ENCODE measurements at places on chromosomes 2 and 18.

DNA sequence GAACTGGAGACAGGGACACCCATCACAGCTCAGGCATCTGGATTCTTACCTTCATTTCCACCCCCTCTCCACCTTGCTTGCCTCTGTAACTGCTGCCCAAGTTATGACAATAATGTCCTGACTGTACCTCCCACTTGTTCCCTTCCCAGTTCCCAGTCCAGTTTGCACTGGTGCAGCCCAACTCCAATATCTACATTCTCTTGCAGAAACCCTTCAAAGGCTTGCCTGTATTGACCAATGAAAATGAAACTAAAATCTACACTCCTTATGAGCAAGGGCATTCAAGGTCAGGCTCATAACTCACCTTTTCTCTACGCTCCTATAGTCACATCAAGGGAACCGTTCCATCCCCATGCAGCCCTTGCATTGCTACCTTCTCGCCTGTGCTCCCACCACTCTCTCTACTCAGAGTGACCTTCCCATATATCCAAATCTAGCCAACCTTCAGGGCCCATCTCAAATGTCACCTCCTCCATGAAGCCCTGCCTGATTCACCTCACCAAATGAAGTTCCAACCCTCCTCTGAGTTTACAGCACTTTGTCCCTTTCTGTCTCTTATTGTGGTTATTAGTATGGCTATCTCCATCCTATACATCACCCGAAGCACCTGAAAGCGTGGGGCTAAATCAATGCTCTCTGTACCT, 219.0 kb downstream of the ALPK2 start:
- DNase-seq = no peak

GRCh38 chr2:191629001-191629453, 48.9 kb upstream of the NABP1 start:
- DNase-seq = no peak

DNA sequence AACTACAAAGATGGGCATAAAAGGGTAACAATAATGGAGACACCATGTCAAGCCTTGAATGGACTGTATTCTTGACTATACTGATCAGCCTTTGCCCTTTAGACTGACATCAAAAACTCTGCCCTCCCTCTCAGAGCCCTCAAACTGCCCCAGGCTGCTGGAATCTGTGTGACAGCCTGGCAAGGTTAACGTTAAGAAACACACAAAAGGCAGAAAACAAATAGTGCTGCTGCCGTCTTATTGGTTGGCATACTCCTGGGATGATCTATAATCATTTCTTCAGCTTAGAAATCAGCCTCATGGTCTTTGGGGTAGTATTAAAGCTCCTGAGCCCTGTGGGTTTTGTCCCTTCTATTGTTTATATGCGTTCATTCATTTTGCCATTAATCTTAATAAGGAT, 338.0 kb downstream of the DCC start:
- DNase-seq = no peak

DNA sequence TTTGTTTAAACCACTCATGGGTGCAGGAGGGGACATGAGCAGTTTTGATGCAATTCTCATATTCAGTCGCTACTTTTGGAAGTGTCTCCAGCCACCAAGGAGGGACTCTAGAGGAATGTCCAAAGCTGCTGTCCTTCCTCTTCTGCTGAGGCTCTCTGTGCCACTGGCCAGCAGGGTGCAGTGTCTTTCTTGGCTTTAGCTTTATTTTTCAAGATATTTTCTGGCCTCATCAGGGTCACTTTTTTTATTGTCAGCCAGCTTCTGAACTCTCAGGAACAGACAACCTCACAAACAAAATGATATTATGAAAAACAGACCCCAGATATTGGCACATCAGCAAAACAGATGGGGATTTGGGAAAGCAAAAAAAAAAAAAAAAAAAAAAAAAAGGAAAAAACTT, 289.3 kb upstream of the ZSWIM2 start:
- DNase-seq = no peak

- DNase-seq = no peak
Observed at GRCh38 chr18:14117606-14118005, 14.6 kb downstream of the ZNF519 start.

DNA sequence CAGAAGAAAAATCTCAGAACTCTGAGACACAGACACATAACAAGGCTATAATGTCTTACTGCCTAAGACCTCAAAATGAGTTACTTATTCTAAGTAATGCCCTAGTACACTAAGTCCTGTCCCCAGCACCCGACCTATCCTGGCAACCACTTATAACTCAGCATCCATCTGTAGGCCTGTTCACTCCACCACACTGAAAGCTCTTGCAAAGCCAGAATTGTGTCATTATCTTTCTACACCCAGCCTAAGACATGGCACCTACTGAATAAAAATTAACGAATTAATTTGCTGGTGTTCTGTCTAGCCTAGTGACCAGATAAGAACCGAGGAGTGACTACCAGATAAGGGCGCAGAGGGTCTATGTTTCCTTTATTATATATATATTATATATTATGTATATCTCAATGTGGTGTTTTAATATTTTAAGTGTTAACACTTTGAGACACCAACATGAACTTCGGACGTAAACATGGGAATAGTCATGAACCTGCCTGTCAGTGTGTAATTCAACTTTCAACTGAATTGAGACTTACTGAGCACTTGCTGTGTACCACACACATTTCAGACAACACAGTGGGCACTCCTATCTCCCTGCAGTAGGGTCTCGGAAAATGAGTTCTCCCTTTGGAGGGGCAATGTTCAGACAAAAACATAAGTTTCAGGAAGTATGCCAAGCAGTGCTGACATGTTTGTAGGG, 27.7 kb downstream of the TMEM131 start:
- no peak for DNase-seq

DNA sequence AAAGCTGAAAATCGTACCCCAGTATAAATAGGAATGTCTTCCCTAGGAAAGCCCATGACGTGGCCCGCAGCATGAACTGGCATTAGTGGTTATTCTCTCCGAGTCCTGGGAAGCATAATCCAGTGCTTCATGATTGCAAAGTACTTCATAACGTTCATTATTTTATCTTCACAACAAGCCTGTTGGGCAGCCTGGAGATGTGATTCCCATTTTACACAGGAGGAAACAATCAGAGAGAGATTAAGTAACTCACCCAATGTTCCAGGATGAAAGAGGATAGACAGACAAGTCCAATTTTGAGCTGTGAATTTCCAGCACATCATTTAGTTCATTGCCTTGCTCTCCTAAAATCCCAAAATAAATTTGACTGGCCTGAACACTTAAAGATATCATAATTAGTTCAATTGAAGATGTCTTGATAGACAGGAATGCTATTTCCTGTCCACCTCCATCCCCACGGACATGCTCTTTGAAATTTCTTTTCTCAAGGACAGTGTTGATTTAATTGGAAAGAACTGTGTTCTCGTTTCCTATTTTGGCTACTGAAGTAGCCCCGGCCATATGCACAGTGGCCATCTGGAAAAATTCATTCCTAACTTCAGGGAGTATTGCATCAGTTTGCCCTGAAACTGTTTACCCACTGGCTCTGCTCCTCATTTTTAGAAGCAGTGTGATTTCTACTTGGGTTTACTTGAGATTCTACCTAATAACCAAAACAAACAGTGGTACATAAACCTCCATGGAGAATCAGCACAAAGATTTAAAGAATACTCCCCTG, 93.9 kb downstream of the VWC2L start:
- DNase-seq = no peak

DNA sequence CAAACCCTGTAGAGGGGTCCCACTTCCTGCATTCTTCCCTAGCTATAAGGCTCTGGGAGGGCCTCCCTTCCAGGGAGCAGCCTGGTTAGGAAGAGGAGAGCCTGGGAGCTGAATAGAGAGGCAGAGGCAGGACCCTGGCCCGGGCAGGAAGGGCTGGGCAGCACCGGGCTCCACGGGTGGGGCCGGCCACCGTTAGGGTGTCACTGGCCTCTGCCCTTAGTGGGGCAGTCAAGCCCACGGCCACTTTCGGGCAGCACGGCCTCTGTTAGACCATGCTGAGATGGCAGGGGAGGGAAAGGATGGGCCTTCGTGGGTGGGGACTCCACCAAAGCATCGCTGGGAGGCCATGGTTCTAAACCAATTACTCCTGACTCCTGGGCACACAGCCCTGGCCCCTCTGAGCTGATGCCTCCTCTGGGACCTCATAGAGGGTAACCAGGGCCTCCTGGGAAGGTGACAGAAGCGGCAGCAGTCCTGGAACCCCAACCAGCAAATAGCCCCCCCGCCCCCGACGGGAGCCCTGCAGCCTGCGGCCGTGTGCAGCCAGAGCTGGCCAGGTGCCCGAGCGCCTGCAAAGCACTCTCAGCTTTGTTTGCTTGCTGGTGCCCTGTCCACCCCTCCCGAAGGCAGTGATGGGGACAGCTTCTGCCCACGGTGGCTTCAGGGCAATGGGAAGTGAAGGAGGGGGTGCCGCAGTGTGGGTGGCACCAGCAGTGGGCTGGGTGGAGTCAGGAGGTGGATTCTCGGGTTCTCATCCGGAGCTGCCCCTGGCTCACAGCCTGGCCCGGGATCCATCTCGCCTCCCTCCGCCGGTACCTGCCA, 16.3 kb upstream of the HPCAL1 start:
- no peak for DNase-seq

DNA sequence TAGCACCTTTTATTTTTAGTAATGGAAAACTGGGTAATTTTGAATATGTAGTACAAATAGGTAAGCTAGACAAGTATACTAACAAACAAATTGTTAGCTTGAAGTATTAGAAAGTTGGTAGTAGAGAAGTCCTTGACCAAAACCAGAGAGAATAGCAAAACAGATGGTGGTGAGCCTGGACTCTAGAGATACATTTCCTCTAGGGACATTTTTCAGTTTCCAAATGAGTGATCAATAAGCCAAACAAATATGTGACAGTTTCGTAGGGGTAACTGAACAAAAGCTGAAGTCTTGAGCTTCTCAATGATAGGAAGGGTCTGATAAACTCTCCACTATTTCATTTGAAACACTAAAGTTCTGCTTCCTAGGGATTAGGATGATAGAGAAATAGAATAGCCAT, 692.0 kb upstream of the FAM98A start:
- no peak for DNase-seq

- no peak for DNase-seq
Observed at GRCh38 chr18:70385474-70385873, 96.6 kb downstream of the SOCS6 start.

- no peak for DNase-seq
Observed at GRCh38 chr2:238777369-238778067, 70.4 kb upstream of the TWIST2 start.

- no peak for DNase-seq
Observed at GRCh38 chr2:46942143-46942526, 26.5 kb upstream of the MCFD2 start.

- DNase-seq = no peak
Observed at GRCh38 chr18:49847524-49847923, 34.2 kb upstream of the ACAA2 start.

GRCh38 chr2:145860083-145860482, 1340.2 kb upstream of the ZEB2 start:
- DNase-seq = no peak

DNA sequence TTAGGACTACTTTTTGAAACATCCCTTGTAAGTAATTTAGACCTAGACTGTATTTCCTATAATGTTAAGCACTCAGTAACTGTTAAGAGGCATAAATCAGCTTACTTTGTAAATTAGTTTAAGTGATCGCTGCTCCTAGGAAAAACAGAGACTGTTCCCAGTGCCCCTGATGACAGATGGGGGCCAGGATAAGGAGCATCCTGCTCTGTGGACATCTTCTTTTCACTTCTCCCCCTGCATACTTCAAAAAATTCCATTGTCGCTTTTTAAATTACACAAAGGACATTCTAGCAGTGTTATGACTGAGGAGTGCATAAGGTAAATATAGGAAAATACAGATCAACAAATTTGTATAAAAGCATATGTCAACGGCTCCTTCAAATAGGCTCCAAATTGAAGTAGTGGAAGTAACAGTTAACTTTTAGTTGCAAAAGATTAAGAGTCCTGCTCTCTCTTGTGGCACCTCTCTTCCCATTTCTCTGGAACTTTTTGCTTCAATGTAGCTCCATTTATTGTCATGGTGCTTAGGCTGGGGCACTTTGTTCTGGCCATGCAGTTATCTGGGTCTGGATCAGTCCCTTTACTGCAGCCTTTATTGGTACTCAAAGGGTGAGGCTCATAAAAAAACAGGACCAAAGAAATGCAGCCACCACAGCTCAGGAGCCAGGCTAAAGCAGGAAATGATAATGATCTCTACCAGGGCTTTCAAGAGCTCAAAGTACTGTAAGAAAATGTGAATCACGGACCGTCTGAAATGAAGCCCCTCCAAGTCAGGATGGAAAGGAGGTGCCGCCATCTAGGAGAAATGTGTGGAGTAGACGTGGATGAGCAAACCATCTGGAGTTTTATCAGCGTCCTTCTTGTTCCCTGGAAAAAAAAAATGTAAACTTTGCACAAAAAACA, 162.1 kb upstream of the ZNF516 start:
- no peak for DNase-seq

- DNase-seq = no peak
Observed at GRCh38 chr2:96137321-96138178, 752 bp downstream of the ASTL start.

GRCh38 chr18:70072678-70073077, 125.0 kb upstream of the CD226 start:
- DNase-seq = no peak

- no peak for DNase-seq
Observed at GRCh38 chr2:227617316-227618230, at the start of gene SCYGR4. Gene SCYGR4, plus strand, starts transcription at chr2:227617498. Its CDS starts 0 bp downstream, at chr2:227617498.

DNA sequence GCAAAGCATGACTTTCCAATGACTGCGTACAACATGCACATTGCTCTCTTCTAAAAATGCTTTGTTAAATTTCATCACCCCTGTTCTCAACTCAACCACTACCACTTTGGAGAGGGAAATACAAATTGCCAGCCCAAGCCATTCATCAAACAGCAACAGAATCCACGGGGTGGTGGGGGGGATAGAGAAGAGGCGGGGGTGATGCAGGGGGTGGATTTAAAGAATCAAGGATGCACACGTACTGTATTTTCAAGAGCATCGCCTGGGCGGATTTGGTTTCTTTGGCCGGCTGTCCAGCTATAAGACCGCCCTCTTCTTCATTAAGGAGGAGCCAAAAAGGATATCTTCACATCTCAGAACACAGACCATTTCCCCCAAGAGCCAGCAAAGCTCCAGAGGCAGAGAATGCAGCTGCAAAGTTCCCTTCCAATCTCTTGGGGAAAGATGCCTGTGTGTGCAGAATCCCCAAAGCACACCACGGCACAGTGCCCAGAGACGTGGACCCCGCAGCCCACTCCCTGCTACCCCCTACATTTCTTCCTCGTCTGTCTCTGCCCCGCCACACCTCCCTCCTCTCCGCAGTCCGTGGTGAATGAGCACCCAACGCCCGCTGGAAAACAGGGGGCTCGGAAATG, 977 bp downstream of the SLC8A1 start:
- peak; percentile 75 for DNase-seq

DNA sequence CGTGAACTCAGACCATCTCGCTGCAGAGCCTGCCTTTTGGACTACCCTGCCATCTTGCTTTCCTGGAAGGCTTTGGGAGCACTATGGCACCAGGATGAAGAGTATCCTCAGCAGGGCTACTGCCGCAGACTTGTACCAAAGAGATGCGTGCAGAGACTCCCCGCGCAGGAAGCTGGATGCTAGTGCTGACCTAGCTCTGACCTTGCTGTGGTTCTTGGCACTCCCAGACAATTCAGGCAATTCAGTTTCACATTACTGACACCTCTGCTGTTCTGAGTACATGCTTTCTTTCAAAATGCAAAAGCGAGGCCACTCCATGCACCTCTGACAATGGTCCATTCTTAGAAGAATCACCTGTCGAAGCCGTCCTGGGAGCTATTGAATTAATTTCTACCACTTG, 251.5 kb upstream of the MEX3C start:
- no peak for DNase-seq

Measured in left forelimb (tissue), 1 donor.